ENCODE measurements at places on chromosomes 7 and 10. TPM values are rescaled to one million over a fixed set of nuclear protein-coding genes. Genes with fewer than 3 reads are reported as not detected.

The PCGF5 gene
- 23.4 TPM for polyA plus RNA-seq

GRCh38 chr10:83612050-83612449, 527.3 kb upstream of the GHITM start:
- no peak for DNase-seq

DNA sequence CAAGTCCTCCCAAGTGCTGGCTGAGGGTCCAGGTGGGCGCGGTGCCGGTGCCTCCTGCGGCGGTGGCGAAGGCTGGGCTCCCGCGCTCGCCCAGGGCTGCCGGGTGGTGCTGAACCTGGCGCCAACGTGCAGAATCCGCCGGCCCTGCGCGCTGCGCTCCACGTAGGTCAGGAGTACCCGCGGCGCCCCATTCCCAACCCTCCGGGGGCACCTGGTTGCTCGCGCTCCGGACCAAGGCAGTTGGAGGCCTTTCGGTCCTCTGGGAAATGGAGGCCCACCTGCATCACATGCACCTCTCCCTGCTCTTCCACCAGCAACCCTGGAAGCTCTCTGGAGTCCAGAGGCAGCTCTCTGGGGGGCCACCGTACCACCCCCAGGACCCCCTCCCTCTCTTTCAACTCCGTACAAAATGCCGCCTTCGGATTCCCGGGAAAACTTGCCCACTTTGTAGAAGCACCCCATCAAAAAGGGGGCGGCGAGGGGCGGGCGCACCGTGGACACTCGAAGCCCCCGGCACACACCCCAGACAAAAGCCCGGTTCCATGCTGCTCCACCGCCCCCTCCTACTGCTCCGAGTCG, 745 bp downstream of the SLC16A9 start:
- DNase-seq = peak; percentile 35

The PAOX gene
- polyA plus RNA-seq = 6.7 TPM

DNA sequence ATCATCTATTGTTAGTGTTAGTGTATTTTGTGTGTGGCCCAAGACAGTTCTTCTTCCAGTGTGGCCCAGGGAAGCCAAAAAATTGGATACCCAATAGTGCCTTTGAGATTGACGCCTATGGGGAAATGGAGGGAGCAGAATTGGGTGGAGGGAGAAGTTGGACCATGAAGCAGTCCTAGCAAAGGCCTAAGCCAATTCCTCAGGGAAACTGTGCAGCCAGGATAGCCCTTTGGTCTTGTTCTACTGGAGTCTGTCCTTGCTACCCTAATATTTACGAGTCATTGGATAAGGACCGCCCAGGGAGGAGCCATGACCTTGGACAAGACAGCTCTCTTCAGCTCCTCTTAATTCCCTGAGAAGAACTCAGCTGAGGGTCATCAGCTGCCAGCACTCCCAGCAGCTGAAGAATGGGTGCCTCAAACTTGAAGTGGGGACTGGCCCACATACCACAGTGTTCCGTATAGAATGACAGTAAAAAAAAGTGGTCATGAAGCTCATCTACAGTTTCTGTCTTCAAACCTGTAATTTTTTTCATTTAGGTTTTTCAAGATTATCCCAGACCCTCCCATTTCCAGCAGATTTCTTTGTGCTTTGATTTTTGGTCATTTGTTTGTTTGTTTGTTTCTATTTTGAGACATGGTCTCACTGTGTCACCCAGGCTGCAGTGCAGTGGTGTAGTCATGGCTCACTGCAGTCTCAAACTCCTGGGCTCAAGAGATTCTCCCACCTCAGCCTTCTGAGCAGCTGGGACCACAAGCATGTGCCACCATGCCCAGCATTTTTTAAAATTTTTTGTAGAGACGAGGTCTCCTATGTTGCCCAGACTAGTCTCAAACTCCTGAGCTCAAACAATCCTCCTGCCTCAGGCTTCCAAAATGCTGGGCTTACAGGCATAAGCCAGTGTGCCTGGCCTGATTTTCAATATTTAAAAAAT, 81.2 kb downstream of the C1GALT1 start:
- DNase-seq = no peak

- no peak for DNase-seq
Measured at GRCh38 chr10:52777414-52777813, 4.8 kb upstream of the MBL2 start.

The SPDYE5 gene
- 1.4 TPM for polyA plus RNA-seq

DNA sequence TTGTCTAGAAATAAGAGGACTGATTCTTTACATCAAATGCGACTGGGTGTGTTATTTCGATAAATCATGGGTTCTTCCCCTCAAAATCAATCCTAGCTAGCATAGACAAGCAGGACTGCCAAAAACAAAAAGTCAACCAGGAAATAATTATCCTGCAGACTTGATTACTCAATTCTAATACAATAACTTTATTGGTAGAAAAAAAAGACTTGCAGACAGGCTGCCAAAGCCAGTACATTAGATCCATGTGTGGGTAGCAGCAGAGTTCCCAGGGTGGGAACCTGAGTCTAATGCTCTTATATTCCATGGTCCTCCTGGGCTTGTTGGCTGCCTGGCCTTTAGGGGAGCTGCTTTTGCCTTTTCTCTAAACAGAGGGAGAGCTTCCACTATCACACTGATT, 7.8 kb downstream of the AFAP1L2 start:
- no peak for DNase-seq

- DNase-seq = no peak
Measured at GRCh38 chr7:2019461-2019710, 213.4 kb downstream of the MAD1L1 start.
